Motor neuron (in vitro differentiated cells): ENCODE measurements at places on chromosomes 12 and 14. TPM values are rescaled to one million over a fixed set of nuclear protein-coding genes. Genes with fewer than 3 reads are reported as not detected.

Gene KRT2
- total RNA-seq = 0.10 TPM in 1 of 2 replicates, not detected in the other

Gene PTPRO
- 0.11 and 0.25 TPM in 2 replicates for total RNA-seq

Gene KLRG1
- 5.5 and 5.8 TPM in 2 replicates for total RNA-seq

Gene TDRD9
- not detected in 2 replicates for total RNA-seq

Gene KRT6C
- total RNA-seq = 0.38 TPM in 1 of 2 replicates, not detected in the other

Gene SERPINA1
- total RNA-seq = 0.22 and 1.3 TPM in 2 replicates

Gene KLRC2
- not detected in 2 replicates for total RNA-seq

Gene RD3L
- 0.21 and 0.52 TPM in 2 replicates for total RNA-seq

Gene MGST1
- 14.1 and 14.3 TPM in 2 replicates for total RNA-seq

Gene ADAM21
- 0.49 and 1.1 TPM in 2 replicates for total RNA-seq

Gene NTF3
- 25.2 and 27.4 TPM in 2 replicates for total RNA-seq
